Naive thymus-derived CD8-positive, alpha-beta T cell (primary cell): ENCODE measurements at places on chromosomes 6 and 20.

DNA sequence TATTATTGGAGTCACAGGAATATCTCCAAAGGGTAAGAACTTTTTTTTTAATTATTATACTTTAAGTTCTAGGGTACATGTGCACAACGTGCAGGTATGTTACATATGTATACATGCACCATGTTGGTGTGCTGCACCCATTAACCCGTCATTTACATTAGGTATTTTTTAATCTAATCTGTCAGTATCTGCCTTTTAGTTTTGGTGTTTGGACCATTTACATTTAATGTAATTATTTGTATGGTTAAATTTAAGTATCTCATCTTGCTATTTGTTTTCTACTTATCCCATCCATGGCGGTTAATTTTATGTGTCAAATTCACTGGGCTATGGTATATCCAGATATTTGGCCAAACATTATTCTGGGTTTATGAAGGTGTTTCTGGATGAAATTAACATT is 15.4 kb upstream of the OPN5 start:
- H3K4me1 ChIP-seq: no peaks in the 10 kb centered on the region
- H3K27ac ChIP-seq: no peak overlapping the region
- H3K27me3 ChIP-seq: peaks cover 4% of the 10 kb centered on the region
- H3K4me3 ChIP-seq: no peak overlapping the region
- peaks cover 6% of the 10 kb centered on the region for H3K36me3 ChIP-seq
- DNase-seq: no peak

- DNase-seq: peak; percentile 58
- H3K4me3 ChIP-seq: peak overlapping the region; percentile 87
- no peaks in the 10 kb centered on the region for H3K36me3 ChIP-seq
- H3K27me3 ChIP-seq: no peaks in the 10 kb centered on the region
- peaks cover 44% of the 10 kb centered on the region for H3K4me1 ChIP-seq
Observed at GRCh38 chr6:41734666-41735426, 562 bp downstream of the TFEB start.

- H3K27ac ChIP-seq: no peak overlapping the region
- H3K4me3 ChIP-seq: no peak overlapping the region
- H3K36me3 ChIP-seq: no peaks in the 10 kb centered on the region
- peaks cover 33% of the 10 kb centered on the region for H3K27me3 ChIP-seq
Observed at GRCh38 chr6:46465294-46466165, 25.7 kb downstream of the RCAN2 start.

DNA sequence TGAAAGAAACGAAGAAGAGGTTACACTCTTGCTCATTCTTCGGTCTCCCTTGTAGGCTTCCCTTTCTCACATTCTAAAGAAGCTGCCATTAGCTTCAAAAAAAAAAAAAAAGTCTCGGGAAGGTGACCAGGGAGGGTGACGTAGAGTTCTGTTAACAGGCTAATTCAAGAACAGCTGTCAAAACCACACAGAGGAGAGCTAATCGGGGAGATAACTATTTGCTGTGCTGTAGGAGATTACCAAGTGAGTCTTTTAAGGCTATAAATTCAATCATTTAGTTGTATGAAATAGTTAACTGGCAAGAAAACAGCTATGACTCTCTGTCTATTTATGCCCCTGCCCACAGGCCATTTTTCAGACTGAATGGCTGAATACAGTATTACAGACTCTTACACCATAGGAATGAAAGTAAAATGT is 256.8 kb downstream of the SYNE1 start:
- no peak overlapping the region for H3K27ac ChIP-seq
- H3K27me3 ChIP-seq: peaks cover 18% of the 10 kb centered on the region
- no peak overlapping the region for H3K4me3 ChIP-seq
- DNase-seq: no peak
- no peaks in the 10 kb centered on the region for H3K36me3 ChIP-seq
- H3K4me1 ChIP-seq: no peaks in the 10 kb centered on the region

DNA sequence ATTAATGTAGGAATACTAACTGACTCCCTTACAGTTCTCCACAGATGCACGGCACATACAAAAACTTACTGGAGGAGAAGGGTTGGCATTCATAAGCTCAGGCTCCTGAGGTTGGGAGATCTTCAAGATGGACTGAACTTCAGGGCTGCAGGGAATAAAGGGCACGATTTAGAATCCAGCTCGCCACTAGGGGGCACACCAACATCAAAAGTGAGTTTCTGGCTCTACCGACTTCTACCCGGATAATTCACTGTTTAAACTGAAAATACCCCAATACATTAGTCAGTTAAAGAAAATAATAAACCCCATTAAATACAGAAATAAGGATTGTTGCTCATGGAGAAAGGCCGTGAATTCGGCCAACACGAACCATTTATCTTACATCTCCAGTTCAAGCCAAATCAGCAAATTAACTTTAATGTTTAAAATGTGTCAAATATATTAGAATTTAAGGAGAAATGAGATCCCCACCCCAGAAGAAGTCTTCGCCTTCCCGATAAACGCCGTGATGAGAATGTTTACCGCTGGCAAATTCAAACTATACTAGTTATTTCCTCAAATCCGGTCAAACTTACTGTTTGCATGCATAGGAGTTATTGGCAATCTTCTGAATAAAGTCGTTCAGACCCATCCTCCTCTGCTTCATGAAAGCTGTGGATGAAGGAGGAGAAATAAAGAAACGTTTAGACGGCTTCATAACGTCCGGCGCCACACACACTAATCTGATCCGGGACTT is 121.7 kb upstream of the SLC2A12 start:
- peak overlapping the region; percentile 96 for H3K27ac ChIP-seq
- H3K27me3 ChIP-seq: no peaks in the 10 kb centered on the region
- DNase-seq: peak; percentile 82
- H3K4me3 ChIP-seq: peak overlapping the region; percentile 98
- H3K4me1 ChIP-seq: peaks cover 72% of the 10 kb centered on the region

DNA sequence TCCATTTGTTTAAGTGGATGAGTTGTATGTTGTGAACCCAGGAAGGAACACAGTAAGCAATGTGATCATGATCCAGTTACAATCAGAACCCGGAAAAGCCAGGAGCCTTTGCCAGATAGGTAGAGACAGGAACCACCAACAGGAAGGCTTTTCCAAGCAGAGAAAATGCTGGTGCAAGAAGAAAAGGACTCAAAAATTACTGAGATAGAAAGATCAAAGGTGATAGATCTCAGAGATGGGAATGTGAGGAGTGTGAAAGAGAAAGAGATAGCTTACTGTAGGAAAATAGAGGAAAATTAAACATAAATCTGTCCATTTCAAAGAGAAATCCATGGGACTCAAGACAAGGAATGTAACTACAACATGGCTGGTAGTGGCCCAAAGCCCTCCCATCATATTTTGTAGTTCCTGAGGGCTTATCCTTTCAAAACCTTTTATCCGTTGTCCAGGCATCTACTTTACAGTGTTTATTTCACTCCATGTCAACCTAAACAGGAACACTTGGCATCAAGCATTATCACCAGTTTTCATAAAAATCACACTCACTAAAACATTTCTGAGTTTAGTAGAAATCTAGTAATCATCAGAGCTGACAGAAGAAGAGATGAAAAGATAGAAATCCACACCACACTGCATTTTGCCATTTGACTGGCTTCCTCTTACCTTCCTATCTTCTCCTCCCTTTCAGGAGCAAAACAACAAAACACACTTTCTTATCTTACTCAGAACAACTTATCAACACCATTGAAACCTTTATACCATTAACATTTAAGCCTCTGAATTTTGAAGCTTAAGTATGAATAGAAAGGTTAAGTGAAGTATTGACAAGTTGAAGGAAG is 44.5 kb upstream of the STXBP5 start:
- H3K27ac ChIP-seq: peak overlapping the region; percentile 9
- H3K4me1 ChIP-seq: peaks cover 18% of the 10 kb centered on the region
- H3K4me3 ChIP-seq: no peak overlapping the region
- H3K27me3 ChIP-seq: no peaks in the 10 kb centered on the region

GRCh38 chr6:105994591-105995390 is 91.3 kb upstream of the PRDM1 start:
- peaks cover 17% of the 10 kb centered on the region for H3K4me1 ChIP-seq
- peaks cover 5% of the 10 kb centered on the region for H3K36me3 ChIP-seq
- H3K4me3 ChIP-seq: peak overlapping the region; percentile 98
- peaks cover 38% of the 10 kb centered on the region for H3K27me3 ChIP-seq
- peak; percentile 64 for DNase-seq

- DNase-seq: no peak
- no peaks in the 10 kb centered on the region for H3K36me3 ChIP-seq
- peaks cover 16% of the 10 kb centered on the region for H3K4me1 ChIP-seq
- H3K4me3 ChIP-seq: peak overlapping the region; percentile 77
Observed at GRCh38 chr6:22954749-22955385, 385.5 kb downstream of the HDGFL1 start.
